Body of pancreas (tissue), 4 donors: ENCODE measurements at places on chromosomes 6 and 20.
A peak's percentile ranks its signal among the peaks of the same experiment; 100 is the strongest.

DNA sequence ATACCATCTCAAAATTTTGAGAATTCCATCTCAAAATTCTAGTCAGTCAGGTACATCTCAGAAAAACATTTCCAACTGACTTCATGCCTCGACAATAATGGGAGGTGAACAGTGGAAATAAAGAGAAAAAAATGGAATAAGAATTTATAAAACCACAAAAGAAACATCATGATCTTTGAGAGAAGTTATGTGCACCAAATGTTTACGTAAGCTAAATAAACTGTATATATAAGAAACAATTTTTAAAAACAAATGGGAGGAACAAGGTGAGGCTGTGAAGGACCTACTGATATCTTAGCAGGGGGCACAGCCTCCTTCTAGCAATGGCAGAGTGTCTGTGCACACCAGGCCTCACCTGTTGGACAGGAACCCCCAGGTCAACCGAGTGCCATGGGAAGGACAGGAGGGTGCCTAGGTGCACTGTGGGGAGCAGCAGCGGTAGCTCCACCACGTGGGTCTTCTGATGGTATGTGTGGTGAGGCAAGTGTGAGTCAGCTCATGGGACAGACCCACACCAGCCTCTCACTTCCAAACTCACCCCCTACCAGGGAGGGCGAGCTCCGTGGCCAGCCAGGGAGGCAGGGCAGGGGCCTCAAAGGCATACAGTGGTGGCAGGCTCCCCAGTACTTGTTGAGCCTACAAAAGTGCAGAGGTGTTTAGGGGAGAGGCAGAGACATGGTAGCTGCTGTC, 23.2 kb downstream of the DIDO1 start:
- H3K27me3 ChIP-seq = no peaks in the 10 kb centered on the region
- no peak for DNase-seq
- no peak overlapping the region for H3K27ac ChIP-seq
- H3K4me1 ChIP-seq = peaks cover 29% of the 10 kb centered on the region
- H3K36me3 ChIP-seq = peaks cover 10% of the 10 kb centered on the region
- H3K4me3 ChIP-seq = no peak overlapping the region

- H3K27ac ChIP-seq = peak overlapping the region; percentile 94
- no peaks in the 10 kb centered on the region for H3K36me3 ChIP-seq
- peak overlapping the region; percentile 35 for H3K4me3 ChIP-seq
- peak; percentile 68 for DNase-seq
- H3K4me1 ChIP-seq = peaks cover 37% of the 10 kb centered on the region
- no peaks in the 10 kb centered on the region for H3K27me3 ChIP-seq
These were observed 1.9 kb downstream of the JARID2 start for GRCh38 chr6:15247500-15248450.

- H3K4me1 ChIP-seq = no peaks in the 10 kb centered on the region
- no peaks in the 10 kb centered on the region for H3K36me3 ChIP-seq
- H3K27ac ChIP-seq = no peak overlapping the region
- no peak overlapping the region for H3K4me3 ChIP-seq
- no peaks in the 10 kb centered on the region for H3K27me3 ChIP-seq
These were observed 463.8 kb downstream of the BMP2 start for GRCh38 chr20:7231303-7231702.

DNA sequence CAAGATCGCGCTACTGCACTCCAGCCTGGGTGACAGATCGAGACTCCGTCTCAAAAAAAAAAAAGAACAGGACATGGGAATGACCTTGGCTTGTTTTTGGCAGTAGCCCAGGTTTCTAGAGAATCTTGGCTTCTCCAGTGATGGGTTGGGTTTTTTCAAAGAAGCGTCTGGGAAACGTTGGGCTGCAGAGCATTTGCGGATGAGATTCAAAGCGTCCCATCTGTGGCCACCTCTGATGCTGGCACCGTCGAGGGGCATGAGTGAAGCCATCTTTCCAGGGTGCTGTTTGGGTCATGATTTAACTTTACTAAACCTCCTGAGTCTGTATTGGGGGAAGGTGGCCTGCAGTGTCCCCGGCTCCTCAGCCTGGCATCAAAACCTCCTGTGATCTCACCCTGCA, 43.2 kb upstream of the SRF start:
- DNase-seq = peak; percentile 33
- H3K27ac ChIP-seq = no peak overlapping the region
- no peaks in the 10 kb centered on the region for H3K36me3 ChIP-seq

DNA sequence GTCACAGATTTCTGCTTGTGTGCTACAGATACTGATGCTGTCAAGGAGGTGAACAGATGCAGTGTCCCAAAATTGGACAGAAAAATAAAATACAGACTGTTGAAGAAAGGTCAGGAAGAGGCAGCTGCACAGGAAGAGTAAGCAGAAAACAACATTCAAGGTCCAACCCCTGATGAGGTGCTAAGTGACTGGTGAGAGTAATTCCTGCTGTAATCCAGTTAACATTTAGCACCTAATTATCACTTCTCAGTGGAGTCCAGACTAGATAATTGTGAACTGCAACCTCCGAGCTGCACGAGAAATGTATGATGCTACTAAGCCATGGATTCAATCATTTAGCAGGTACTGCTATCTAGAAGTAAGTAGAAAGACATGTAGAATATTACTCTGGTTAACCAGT, 36.3 kb upstream of the NRSN1 start:
- no peaks in the 10 kb centered on the region for H3K36me3 ChIP-seq
- no peak overlapping the region for H3K27ac ChIP-seq
- no peak for DNase-seq
- no peaks in the 10 kb centered on the region for H3K27me3 ChIP-seq

- no peaks in the 10 kb centered on the region for H3K36me3 ChIP-seq
- H3K4me1 ChIP-seq = peaks cover 6% of the 10 kb centered on the region
- H3K27me3 ChIP-seq = no peaks in the 10 kb centered on the region
- no peak for DNase-seq
- no peak overlapping the region for H3K27ac ChIP-seq
- H3K4me3 ChIP-seq = no peak overlapping the region
These were observed 2.7 kb upstream of the BTN2A2 start for GRCh38 chr6:26380256-26380655.
